NCI-H460 (cell line): ENCODE measurements at places on chromosomes 7 and 10.

GRCh38 chr7:28921822-28922221, 36.3 kb downstream of the TRIL start:
- DNase-seq = peak; percentile 79

GRCh38 chr7:85554236-85555178, 367.7 kb upstream of the SEMA3D start:
- DNase-seq = peak; percentile 54

- DNase-seq = no peak
Observed at GRCh38 chr7:132578826-132579225, 2.6 kb upstream of the PLXNA4 start.

GRCh38 chr10:5043716-5044115, 40.1 kb upstream of the AKR1C2 start:
- no peak for DNase-seq

- no peak for DNase-seq
Observed at GRCh38 chr7:28862595-28863272, 95.4 kb downstream of the TRIL start.

DNA sequence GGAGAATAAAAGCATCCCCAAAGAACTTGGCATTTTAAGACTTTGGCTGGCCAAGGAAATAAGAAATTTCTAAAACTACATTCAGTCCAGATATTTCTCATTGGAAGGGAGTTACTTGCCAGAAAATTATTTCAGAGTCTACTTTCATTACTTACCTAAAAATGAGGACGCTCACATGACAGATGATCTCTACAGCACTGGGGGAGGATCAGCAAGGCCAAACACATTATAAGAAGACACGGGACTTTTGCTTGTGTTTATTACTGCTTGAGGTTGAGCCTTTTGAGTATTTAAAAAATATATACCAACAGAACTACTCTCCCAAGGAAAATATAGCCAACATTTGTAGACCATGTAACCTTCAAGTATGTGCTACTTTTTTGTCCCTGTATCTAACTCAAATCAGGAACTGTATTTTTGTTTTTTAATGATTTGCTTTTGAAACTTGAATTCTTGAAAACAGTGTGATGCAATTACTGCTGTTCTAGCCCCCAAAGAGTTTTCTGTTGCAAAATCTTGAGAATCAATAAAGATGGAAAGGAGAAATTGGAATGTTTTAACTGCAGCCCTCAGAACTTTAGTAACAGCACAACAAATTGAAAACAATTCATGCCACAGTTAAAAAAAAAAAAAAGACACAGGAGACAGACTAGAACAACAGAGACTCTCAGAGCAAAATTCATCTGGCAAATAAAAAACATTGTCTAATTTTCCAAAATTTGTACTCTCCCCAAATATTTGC, 128.1 kb downstream of the ZNF438 start:
- no peak for DNase-seq

DNA sequence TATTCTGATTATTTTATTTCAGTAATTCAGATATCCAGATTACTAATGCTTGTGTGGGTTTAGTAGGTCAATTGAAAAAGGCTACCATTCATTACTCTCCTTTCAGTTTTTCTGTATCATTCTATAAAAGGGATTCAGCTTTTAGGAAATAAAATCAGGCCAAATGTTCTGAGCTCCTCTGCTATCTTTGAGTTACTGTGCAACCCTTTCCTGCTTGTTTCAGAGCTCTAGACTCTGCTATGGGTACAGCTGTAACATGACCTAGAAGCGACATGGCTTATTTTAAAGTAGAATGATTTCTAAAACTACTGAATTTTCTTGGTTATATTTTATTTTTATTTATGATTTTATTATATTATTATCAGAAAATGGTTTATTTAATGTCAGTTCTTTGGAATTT, 142.8 kb downstream of the LYZL1 start:
- DNase-seq = no peak

GRCh38 chr10:127834221-127834620, 58.5 kb downstream of the CLRN3 start:
- no peak for DNase-seq

DNA sequence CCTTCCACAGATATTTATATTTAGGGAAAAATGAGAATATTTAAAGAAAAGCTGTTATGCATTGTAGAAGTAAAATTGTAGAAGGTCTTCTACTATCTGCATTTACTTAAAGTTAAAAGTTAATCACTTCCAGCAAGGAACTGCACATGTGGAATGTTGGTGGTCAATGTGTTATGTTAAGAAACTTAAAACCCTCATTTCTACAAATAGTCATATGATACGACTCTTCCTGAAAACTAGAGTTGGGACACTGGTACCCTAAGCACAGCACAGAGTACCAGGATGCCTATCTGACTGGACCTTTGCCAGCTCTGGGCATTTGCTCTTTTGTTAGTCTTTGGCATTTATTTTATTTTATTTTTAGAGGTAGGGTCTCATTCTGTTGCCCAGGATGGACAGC, 524.2 kb upstream of the GALNT17 start:
- DNase-seq = no peak

DNA sequence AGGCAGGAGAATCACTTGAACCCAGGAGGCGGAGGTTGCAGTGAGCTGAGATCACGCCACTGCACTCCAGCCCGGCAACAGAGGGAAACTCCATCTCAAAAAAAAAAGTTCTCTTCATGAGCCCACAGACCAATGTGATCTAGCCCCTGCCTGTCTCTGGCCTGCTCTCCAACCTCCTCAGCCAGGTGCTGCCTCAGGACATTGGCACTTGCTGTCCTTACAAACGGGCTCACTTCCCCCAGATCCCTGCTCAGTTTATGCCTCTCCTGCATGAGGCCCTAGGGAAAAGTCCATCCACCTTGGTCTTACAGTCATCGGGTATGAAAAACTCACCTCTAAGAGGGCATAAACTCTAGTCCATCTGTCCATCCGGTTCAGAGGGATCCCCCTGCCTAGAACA, 32.5 kb downstream of the TNS3 start:
- DNase-seq = no peak

GRCh38 chr10:80603516-80603915, 65.8 kb downstream of the SH2D4B start:
- no peak for DNase-seq
